H1 (cell line): ENCODE measurements at places on chromosomes 3 and 15.

GRCh38 chr3:127629467-127630403 is 750 bp downstream of the PODXL2 start:
- no peak for DNase-seq

DNA sequence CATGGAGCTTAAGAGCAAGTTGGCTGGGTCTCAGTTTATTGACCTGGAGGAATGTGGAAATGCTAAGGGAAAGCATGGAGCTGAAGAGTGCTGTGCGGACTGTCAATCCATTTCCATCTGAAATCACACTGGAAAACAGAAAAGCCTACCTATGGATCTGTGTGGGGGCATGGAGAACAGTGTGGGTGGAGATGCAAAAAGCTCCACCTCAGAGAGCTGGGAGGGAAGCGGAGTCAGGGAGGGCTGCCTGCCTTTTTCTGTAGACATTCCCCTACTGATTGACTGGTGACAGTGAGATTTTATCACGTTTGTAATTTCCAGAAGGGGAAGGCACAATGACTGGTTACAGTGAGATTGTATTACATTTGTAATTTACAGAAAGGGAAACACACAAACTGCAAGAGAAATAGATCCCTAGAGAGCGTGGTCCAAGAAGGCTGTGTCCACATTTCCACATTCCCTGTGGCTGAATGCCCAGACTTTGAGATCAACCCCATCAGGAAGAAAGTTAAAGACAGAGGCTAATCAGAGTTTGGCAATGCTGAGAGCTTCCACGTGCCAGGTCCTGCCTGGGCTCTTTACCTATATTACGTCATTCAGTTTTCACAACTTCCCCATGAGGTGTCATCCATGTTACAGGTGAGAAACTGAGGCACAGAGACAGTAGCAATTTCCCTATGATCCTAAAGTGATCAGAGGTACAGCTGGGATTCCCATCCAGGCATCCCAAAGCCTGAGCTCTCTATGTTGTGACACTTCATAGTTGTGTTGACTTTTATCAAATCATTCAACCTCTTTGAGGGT is 67.7 kb upstream of the NSMCE3 start:
- no peak for DNase-seq

DNA sequence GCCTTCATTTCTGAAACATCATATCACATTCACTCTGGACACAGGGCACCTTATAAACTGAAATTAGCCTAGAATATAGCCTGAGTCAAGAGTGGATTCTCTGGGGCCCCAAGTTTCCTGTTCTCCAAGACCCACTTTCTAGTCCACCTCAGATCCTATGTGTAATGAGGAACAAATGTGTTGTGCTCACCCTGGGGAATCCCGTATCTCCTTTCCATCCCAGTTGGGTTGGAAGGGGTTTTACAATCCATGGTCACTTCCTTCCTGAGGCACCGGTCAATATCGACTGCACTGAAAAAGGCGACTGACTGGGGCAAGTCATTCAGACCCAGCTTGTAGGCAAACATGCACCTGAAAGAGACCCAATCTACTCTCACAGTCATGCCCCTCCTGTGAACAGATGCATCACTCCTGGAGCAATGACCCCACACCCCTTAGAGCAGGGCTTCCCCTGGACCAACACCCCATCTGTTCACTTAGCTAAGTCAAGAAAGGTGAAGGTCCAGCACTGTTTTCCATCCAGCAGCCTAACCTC is 17.4 kb downstream of the POLG start:
- no peak for DNase-seq

GRCh38 chr3:190585805-190586630 is 72.1 kb downstream of the IL1RAP start:
- DNase-seq, result peak; percentile 43

DNA sequence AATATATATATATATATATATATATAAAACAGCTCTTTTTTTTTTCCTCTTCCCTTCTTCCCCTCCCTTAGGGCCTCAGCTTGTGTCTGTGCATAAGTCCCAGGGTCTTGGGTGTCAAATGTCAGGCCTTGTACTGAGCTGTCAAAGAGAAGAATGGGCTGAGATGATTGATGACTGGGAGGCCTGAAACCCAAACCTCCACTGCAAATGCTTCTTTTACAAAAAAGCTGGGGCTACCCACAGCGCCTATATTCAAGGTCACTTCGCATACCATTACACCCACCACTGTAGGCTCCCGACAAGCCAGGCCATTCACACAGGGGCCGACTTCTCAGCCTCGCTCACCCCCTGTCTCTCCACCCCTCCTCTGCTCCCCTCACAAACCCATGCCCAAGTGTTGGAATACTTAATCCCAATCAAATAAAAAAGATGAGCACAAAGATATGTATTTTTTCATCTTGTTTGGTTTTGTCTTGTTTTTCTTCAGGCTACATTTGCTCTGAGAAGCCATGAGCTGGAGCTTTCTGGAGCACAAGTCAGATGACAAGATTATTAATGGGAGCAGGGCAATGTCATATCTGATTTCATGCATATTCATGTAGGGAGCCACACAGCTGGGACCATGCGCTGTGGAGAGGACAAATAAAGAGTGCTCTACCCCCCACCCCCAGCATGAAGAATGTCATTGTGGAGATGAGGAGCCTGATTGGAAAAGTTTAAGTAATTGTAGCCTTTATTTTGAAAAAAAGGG is 614.4 kb upstream of the NR2F2 start:
- no peak for DNase-seq

DNA sequence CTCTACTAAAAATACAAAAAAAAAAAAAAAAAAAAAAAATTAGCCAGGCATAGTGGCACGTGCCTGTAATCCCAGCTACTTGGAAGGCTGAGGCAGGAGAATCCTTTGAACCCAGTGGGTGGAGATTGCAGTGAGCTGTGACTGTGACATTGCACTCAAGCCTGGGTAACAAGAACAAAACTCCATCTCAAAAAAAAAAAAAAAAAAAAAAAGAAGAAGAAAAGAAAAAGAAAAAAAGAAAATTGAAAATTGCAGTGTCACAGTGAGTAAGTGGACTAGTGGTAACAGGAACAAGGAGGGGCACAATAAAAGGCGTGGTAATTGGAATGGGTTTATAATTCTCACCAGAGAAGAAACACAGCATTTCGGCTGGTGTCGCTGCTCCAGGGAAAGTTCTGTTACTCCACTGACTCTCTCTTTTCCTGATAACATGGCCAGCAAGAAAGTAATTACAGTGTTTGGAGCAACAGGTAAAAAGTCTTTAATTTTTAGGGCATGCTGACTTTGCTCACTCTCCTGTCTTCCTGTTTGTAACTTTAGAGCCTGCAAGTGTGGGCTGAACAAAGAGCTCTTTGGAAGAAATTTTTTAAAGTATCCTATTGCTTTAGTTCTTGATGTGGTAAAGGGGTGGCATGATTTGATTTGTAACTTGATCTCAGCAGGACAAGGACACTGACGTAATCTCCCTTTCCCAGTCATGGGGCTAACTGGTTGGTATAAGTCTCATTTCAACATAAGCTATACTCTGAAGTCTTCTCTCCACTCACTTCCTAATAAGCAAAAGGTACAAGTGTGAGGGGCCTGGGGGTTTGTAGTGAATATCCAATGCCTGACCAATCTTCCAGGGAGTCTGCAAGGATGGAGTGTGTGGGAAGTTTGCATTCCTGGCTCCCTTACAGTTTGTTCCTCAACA is 22.1 kb upstream of the TRA2B start:
- no peak for DNase-seq

- no peak for DNase-seq
These were observed 618.7 kb downstream of the EDEM1 start for GRCh38 chr3:5806192-5806591.

GRCh38 chr3:190070622-190071347 is 49.9 kb downstream of the P3H2 start:
- DNase-seq, result no peak

DNA sequence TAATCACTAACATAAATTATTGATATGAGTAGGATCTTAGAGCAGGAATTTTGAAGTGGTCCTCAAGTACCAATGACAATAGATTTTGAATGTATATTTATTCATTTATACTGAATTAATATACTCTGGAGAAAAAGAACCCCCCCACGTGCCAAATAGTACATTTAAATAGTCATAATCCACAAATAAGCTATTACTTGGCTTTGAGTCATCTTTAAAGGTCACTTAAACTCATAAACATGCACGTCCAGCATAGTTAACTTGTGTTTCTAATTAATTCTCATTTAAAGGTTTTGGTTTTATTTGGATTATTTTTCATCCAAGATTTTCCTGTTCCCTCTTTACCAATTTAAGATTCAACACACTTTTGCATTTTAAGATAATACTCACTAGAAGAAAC is 35.1 kb downstream of the FGF7 start:
- DNase-seq, result no peak

DNA sequence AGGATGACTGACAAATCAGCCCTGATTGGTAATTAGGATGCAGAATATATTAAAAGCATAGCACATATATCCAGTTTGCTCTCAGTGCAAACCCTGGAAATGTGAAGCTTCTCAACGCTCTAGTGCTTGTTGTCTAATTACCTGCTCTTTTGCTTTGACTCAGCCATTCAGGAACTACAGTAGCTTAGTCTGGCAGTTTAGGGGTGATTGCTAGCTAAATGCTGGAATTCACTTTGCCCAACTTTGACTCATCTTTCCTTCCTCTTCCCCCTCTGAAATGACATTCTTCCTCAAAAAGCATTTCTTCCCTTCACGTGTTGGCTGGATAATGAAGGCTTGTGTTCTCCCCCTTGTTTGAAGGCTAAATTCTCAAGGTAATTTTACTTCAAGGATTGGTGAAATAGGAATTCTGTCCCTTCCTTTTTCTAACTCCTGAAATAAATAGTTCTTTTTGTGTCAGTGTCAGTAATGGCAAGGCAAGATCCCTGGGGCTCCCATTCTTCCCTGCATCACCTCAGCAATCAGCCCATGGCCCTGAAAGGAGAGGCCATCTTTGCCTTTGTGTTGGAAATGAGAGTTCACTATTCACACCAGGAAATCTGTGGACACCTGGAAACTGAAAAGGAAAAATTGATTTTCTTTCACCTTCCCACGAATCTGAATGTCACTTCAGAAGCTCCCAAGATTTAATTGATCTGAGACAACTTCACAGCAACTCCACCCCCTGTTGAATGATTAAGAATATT is 103.6 kb downstream of the ECT2 start:
- DNase-seq, result no peak

GRCh38 chr15:71709808-71710418 is 100.4 kb upstream of the NR2E3 start:
- DNase-seq, result no peak

DNA sequence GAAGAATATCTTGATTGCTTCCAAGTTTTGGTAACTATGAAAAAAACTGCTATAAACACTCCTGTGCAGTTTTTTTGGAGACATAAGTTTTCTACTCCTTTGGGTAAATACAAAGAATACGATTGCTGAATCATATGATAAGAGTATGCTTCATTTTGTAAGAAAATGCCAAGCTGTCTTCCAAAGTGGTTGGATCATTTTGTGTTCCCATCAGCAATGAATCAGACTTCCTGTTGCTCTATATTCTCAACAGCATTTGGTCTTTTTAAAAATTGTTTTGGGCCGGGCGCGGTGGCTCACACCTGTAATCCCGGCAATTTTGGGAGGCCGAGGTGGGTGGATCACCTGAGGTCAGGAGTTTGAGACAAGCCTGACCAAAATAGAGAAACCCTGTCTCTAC is 14.5 kb downstream of the BTD start:
- no peak for DNase-seq

DNA sequence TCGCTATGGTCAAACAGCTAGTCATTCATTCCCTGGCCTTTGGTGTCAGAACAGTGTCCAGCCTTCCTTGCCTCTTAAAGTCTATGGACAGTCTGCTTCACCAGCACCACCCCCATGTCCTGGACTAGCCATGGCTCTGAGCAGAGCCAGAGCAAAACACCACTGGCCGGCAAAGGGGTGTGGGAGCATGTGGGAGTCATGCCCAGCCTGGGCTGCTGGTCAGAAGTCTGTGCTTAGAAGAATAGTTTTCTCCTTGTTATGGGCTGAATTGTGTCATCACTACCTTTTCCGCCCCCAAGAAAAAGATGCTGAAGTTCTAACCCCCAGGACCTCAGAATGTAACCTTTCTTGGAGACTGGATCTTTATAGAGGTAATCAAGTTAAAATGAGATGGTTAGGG is 132.9 kb upstream of the LPP start:
- DNase-seq, result no peak

- no peak for DNase-seq
These were observed 71.9 kb upstream of the PRR23E start for GRCh38 chr3:127120851-127121647.

DNA sequence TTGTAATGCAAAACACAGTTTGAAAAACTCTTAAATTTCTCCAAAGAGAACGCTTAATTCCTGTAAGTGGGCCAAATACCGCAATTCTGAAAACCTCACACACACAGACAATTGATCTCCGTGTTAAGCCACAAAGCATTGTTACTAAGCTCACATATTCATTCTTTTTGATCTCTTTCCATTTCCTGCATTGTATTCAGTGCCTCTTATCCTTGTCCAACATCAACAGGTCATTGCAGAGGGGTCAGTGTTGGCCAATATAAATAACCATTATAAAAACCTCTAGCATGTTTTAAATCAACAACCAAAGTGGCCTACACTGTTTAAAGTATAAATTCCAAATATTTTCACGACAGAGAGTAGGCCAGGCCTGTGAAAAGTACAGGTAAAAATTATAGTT is 171.1 kb downstream of the PDZRN3 start:
- DNase-seq, result no peak

- DNase-seq, result no peak
These were observed 445.1 kb upstream of the RBMS3 start for GRCh38 chr3:28835751-28836150.

- DNase-seq, result no peak
These were observed 85.4 kb upstream of the BOC start for GRCh38 chr3:113125951-113126350.

GRCh38 chr3:72320955-72321303 is 527.3 kb downstream of the SHQ1 start:
- no peak for DNase-seq

GRCh38 chr3:190577225-190577624 is 63.3 kb downstream of the IL1RAP start:
- no peak for DNase-seq

DNA sequence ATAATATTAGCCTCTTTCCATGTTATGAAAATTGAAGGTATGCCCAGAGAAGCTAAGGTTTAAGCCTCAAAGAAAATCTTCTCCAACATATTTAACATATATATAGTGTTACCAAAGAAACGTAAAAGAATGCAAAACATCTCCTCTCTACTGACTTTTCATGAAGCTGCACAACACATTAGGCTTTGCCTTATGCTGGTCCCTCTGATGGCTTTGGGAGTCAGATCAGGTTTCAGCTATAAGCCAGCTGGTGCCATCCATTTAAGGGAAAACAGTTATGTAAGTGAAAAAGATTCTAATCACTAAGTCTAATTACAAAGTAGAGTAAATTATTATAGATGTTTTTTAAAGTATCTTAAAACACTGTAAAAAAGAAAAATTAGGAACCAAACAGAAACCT is 410.5 kb downstream of the LSAMP start:
- DNase-seq, result no peak

- peak; percentile 63 for DNase-seq
These were observed 135.1 kb upstream of the RASGRP1 start for GRCh38 chr15:38699633-38700230.

- DNase-seq, result no peak
These were observed 1.9 kb downstream of the VGLL3 start for GRCh38 chr3:86989006-86989405.
